CD4-positive, alpha-beta T cell treated with Interleukin-15 for 1 hour (primary cell): ENCODE measurements at places on chromosomes 16 and 17.

DNA sequence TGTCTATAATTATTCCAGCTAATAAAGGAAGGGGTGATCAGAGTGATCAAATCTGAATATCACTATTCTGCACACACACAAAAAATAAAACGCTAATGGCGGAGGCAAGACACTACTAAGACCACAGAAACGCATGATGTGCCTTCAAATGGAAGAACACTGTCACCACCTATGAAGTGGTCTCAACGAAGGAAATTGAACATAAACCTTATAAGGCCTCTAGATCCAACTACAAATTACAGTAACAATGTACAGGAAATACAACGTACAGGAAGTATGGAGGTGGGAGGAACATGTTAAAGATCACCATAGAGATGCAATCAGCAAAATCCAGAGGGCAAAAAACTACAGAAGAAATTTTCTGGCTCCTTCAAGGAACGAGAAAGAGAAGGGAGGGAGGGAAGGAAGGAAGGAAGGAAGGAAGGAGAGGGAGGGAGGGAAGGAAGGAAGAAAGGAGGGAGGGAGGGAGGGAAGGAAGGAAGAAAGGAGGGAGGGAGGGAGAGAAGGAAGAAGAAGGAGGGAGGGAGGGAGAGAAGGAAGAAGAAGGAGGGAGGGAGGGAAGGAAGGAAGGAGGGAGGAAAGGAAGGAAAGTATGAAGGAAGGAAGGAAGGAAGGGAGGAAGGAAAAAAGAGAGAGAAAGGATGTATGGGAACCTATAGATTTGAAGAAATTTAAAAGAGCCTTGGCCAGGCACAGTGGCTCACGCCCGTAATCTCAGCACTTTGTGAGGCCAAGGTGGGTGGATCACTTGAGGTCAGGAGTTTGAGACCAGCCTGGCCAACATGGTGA, 3.1 kb upstream of the SGCA start:
- DNase-seq: no peak

DNA sequence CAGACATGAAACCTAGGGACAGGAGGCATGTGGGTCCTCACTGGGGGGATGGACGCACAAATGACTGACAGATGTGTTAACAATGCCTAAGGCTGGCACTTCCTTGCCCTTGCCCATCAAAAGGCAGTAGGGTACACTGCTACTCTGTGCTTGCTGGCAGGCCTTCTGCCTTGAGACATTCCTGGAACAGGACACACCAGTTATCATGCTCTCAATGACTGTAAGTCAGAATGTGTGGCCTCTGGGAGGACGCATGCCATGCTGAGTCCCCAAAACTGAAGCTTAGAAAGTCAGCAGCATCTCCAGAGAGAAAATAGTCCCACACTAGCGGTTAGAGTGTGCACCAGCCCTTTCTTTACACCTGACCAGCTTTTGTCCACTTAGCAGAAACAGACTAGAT, 16.1 kb upstream of the SREBF1 start:
- no peak for DNase-seq

- DNase-seq: no peak
Observed at GRCh38 chr17:80759377-80759673, 214.7 kb downstream of the RPTOR start.

GRCh38 chr17:66978514-66979061, 14.1 kb downstream of the CACNG4 start:
- no peak for DNase-seq
